Activated CD8-positive, alpha-beta T cell treated with anti-CD3 and anti-CD28 coated beads, Interleukin-2, amount 10 ng/mL, durations not matched to agents 7 days and 5 days (primary cell): ENCODE measurements at places on chromosomes 5 and 9.
A peak's percentile ranks its signal among the peaks of the same experiment; 100 is the strongest.

DNA sequence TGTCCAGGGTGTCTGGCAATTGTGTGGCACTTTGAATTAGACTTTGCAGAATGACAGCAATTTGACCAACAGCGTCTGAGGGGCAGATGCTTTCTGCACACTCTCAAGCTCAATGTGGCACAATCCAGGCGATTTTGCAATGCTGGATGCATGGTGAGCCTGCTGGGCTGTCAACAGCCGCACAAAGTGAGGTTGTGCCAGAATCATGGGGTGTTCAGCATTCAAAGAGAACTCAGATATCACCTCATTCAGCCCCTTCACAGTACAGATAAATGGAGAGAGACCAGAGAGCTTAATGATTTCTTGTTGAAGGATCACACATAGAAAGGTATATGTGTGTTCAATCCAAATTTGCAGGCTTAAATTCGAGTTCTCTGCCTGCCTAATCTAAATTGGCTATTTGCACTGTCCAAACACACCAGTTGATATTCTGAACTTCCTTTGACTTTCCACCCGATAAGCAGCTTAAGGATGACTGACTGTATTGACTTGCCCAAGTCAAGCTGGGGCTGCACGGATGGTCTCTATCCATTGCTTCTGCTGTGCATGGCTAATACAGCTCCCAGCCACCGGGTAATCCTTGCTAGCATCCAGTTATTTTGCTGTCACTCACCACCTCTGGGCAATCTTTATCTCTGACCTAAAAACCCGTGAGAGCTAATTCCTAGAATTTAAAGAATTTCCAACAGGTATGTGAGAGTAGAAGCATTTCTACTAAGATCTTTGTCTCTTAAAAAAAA, 157.9 kb upstream of the TAS2R1 start:
- H3K27ac ChIP-seq = no peak overlapping the region
- no peak for DNase-seq
- H3K4me1 ChIP-seq = no peaks in the 10 kb centered on the region
- H3K36me3 ChIP-seq = no peaks in the 10 kb centered on the region
- no peak overlapping the region for H3K4me3 ChIP-seq

DNA sequence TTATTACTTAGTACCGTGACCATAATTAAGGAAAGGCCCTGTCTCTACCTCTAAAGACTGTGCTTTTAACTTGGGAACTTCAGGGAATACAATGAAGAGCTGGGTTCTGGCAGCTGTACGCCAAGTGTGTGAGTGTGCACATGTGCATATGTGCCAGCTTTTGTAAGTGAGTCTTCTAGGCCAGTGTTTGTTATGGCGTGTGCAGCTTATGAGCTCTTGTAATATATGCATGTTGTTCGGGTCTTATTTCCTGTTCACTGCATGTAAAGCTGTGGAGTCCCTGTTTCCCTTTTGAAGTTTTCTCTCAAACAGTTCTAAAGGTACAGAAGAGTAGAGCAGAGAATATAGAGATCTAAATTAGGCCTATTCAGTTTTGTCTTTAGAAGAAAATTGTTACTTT, 30.5 kb downstream of the TGFBR1 start:
- peaks cover 75% of the 10 kb centered on the region for H3K36me3 ChIP-seq
- H3K27ac ChIP-seq = peak overlapping the region; percentile 79
- no peaks in the 10 kb centered on the region for H3K27me3 ChIP-seq
- peaks cover 77% of the 10 kb centered on the region for H3K4me1 ChIP-seq
- peak overlapping the region; percentile 36 for H3K4me3 ChIP-seq
- no peak for DNase-seq

DNA sequence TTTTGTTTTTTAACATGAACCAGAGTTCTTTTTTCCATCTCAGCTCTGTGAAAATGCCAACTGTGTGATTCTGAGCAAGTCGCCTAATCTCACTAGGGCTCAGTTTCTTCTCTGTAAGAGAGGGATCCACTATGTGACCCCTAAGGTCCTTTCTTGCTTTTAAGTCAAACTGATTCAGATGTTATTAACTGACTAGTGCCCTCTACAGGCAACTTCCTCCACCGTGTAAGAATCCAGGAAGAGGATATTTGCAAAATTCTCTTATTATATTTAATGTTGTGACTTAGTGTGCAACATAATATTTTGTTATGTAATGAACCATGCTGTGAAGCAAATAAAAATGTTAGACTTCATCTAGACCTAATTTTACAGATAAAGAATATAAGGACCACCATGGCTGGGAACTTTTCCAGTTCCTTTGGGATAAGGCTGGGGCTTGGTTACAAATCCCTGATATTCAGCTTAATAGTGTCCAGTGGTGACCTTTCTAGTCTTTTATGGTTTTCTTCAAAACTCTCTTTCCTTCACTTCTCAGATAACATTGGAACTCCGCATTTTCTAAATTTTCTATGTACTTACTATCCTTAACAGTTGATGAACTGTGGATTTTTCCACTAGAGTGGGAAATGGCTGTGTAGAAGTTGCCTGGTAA, 244.7 kb downstream of the PIK3R1 start:
- peak; percentile 72 for DNase-seq
- H3K27me3 ChIP-seq = no peaks in the 10 kb centered on the region
- H3K4me3 ChIP-seq = no peak overlapping the region
- H3K27ac ChIP-seq = no peak overlapping the region

GRCh38 chr9:117355542-117355941, 59.3 kb downstream of the ASTN2 start:
- H3K36me3 ChIP-seq = no peaks in the 10 kb centered on the region
- H3K4me1 ChIP-seq = no peaks in the 10 kb centered on the region
- DNase-seq = no peak
- no peak overlapping the region for H3K27ac ChIP-seq
- H3K27me3 ChIP-seq = no peaks in the 10 kb centered on the region

DNA sequence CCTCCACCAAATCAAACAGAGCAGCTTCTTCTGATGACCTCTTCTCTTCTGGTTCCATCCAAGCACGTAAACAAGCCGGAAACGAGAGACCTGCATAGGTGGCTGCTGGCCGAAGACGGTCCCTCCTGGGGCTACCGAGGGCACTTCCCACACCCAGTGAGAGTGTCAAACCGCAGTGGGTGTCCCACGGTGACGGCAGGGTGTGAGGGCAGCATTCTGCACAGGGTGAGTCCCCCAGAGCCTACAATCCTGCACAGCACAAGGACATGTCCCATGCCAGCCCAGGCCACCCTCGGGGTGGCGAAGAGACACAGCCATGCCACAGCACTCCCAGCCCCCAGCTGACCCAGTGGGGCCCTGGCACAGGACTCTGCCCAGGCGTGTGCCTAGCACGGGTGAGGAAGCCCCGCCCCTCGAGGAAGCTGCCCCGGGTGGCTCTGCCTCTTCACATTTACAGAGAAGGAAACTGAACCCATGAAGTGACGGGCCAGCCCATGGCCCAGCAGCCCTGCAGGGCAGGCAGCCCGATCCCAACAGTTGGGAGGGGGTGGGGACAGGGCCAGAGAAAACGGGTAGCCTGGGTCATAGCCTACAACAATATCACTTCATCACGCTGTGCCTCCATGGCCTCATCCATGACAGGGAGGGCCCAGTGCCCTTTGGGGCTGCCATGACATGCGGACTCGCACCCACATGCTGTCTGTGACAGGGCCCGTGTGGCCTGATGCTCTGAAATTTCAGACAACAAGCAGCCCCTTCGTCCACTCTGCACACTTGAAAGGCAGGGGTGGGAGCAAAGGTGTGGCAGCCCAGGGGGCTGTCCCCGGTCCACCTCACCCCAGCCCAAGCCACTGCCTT, 43.2 kb downstream of the SEMA4D start:
- no peaks in the 10 kb centered on the region for H3K27me3 ChIP-seq
- peak overlapping the region; percentile 96 for H3K27ac ChIP-seq
- no peak for DNase-seq
- H3K36me3 ChIP-seq = peaks cover 86% of the 10 kb centered on the region
- peaks cover 97% of the 10 kb centered on the region for H3K4me1 ChIP-seq
